Effector memory CD4-positive, alpha-beta T cell (primary cell): ENCODE measurements at places on chromosomes 16 and 17.
A peak's percentile ranks its signal among the peaks of the same experiment; 100 is the strongest.

DNA sequence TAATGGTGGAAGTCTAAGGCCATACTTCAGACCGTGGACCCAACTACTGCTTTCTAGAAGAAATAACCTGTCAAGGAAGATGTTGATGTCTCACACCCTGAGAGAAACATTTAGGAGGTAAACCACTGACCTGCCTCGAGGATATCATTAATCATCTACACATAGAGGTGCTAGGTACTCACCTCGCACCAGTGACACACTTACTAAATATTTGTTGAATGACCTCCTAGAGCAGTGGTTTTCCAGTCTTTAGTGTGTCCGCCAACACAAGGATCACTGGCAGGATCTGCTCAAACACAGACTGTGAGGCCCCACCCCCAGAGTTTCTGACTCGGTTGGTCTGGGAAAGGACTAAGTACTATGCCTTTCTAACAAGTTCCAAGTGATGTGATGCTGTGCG lies 197.4 kb upstream of the CACNG5 start:
- H3K36me3 ChIP-seq: peaks cover 12% of the 10 kb centered on the region
- H3K4me3 ChIP-seq: no peak overlapping the region
- no peak overlapping the region for H3K27ac ChIP-seq
- no peaks in the 10 kb centered on the region for H3K27me3 ChIP-seq

- H3K36me3 ChIP-seq: peaks cover 24% of the 10 kb centered on the region
- peaks cover 45% of the 10 kb centered on the region for H3K4me1 ChIP-seq
- H3K27ac ChIP-seq: peak overlapping the region; percentile 95
Observed at GRCh38 chr17:81868674-81869220, 2.4 kb downstream of the ARHGDIA start.

DNA sequence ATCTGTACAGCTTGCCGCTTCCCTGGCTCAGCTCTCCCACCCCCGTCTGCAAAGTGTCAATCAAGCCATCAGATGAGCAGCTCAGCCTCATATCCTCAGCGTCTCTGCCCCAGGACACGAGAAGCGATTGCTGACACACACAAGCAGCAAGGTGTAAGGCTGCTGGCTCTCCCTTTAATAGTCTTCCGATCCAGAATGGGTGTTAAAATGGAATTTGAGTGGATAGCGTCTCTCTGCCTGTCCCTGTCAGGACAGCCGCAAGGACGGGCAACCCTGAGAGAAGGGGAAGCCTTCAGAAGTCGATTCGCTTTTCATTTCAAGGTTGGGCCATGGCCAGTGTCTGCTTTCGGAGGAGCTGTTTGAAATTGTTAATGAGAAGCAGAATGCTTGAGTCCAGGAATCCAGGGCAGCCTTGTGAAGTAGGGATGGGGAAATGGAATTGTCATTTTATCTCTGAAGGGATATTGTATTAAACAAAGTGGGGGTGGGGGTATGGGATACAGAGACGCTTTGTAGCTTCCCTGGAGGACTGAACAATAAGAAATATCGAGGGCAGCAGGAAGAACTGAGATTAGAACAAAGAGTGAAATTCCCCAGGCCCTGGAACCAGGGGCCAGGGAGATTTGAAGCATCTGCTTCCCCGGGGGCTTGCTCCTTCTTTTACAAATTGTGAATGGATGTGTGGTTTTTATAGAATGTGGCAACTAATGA lies 4.7 kb upstream of the PIPOX start:
- no peak overlapping the region for H3K27ac ChIP-seq
- no peaks in the 10 kb centered on the region for H3K36me3 ChIP-seq
- H3K4me3 ChIP-seq: no peak overlapping the region
- no peak for DNase-seq
- no peaks in the 10 kb centered on the region for H3K4me1 ChIP-seq

DNA sequence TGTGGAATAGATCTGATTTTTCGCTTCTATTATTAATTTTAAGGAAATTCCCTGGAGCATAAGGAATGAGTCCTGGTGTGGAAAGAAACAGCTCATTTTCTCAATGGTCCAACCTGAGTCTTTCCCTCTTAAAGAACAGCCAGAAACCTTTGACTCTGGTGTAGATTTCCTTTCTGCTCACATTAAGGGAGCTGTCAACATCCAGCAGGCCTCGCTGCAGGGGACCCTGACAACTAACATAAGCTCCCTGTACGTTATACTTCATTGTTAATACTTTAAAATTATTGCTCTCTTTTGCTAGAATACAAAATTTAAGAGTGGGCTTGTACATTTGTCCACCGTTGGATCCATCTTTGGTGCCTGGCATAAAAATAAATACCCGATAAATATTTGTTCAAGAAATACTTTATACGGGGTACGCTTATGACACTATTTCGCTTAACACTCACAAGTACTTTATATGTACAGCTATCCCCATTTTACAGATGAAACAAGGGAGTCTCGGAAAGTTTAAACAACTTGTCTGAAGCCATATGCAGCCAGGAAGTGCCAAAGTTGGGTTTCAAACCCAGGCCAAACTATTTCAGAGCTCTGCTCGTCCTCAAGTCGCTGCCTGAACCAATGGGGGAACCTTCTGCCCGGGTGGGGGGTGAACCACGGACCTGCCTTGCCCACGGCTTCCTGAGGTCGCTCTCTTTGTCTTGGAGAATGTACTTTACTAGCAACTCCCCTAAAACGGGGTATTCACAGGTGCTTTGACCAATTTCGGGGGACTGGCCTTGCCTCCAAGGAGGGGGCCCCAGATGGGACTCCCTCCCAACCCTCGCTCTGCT lies 611 bp downstream of the SMARCE1 start:
- peak; percentile 21 for DNase-seq
- peaks cover 10% of the 10 kb centered on the region for H3K4me1 ChIP-seq
- peak overlapping the region; percentile 98 for H3K27ac ChIP-seq
- no peaks in the 10 kb centered on the region for H3K27me3 ChIP-seq
- peak overlapping the region; percentile 88 for H3K4me3 ChIP-seq

DNA sequence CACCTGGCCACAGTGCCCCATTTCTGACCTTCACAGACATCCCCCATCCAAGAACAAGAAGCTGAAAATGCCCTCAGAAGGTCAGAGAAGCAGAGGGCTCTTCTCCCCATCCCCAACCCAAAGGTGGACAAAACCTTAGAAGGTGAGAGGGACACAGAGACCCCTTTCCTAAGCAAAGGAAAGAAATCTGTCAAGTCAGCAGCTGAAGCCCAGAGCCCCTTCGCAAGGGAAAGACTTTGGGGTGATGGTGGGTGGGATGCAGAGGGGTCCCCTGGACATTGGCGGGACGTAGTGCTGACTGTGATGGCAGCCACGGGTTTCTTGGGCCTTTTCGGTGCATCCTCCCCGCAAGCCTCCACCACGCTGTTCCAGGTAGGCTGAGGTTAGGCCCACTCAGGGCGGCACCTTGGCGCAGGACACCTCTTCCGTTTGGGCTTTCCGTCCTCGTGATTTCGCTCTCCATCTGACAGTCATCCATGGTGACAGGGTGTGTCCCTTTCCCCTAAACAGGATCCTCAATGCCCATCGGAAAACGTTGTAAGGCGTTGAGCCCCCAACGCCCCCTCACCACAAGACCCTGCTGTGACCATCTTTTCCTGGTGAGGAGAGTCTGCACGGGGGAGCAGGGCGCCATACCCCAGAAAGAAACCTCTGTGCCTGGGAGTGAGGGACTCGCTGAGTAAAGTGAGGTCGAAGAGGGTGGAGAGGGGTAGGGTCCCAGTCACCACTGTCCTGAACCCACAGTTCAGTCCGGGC lies 10.7 kb upstream of the GSDMA start:
- peak overlapping the region; percentile 42 for H3K27ac ChIP-seq
- H3K27me3 ChIP-seq: no peaks in the 10 kb centered on the region
- no peak for DNase-seq
- no peaks in the 10 kb centered on the region for H3K36me3 ChIP-seq
- H3K4me3 ChIP-seq: peak overlapping the region; percentile 49

DNA sequence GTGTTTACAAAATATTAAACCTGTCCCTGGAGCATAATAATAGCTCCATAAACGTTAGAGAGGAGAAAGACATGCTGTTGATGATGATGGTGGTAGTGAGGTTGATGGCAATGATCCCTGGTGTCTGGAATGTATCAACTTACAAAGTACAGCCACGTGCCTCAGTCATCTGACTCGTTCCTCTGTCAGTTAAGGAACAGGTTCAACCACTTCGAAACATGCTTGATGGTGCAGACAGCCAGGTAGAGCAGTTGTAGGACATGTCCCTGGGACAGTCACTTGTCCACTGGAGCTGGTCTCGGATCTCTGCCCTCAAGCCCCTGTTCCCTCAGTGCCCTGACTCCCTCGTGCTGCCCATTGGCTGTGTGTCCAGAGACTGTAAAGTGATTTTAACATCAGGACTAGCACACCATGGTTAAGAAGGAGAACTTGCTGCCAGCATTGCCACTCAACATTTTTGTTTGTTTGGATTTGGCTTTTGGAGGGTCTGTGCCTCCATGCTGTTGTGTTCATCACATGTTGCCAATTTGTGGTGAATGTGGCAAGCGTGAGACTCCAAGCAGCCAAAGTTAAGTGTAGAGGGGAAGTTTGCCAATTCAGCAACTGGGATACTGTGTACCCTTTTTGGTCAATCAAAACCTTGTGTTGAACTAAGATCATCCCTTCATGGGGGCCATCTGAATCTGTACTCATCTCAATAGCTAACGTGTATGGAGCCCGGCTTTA lies 16.3 kb upstream of the SALL1 start:
- DNase-seq: no peak
- H3K27me3 ChIP-seq: no peaks in the 10 kb centered on the region
- no peak overlapping the region for H3K27ac ChIP-seq
- no peaks in the 10 kb centered on the region for H3K36me3 ChIP-seq
- H3K4me3 ChIP-seq: no peak overlapping the region
- H3K4me1 ChIP-seq: no peaks in the 10 kb centered on the region

DNA sequence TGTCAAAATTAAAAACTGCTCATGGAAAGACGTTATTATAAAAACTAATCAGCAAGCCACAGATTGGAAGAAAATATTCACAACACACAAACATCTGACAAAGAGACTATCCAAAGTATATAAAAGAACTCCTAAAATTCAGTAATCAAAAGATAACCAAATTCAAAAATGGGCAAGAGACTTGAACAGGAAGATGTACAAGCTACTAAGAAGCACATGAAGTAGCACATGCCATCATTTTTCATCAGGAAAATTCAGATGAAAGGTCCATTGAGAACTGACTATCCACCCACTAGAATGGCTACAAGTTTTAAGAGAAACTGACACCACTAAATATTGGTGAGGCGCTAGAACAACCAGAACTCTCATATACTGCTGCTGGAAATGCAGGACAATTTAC lies 3.4 kb upstream of the HLF start:
- H3K27ac ChIP-seq: no peak overlapping the region
- DNase-seq: no peak
- H3K4me3 ChIP-seq: no peak overlapping the region
- H3K27me3 ChIP-seq: no peaks in the 10 kb centered on the region
- no peaks in the 10 kb centered on the region for H3K36me3 ChIP-seq

- no peaks in the 10 kb centered on the region for H3K4me1 ChIP-seq
- no peak overlapping the region for H3K4me3 ChIP-seq
- H3K27ac ChIP-seq: no peak overlapping the region
- no peaks in the 10 kb centered on the region for H3K27me3 ChIP-seq
Observed at GRCh38 chr16:60073376-60073775, 1339.3 kb upstream of the GOT2 start.

GRCh38 chr17:34254146-34254545 lies 939 bp upstream of the CCL2 start:
- no peaks in the 10 kb centered on the region for H3K4me1 ChIP-seq
- no peak overlapping the region for H3K27ac ChIP-seq
- no peaks in the 10 kb centered on the region for H3K36me3 ChIP-seq
- no peak for DNase-seq

GRCh38 chr17:14038206-14038605 lies 31.1 kb upstream of the COX10 start:
- no peaks in the 10 kb centered on the region for H3K4me1 ChIP-seq
- no peak for DNase-seq
- peaks cover 7% of the 10 kb centered on the region for H3K36me3 ChIP-seq
- H3K4me3 ChIP-seq: no peak overlapping the region

GRCh38 chr16:52812678-52813556 lies 239.8 kb downstream of the CHD9NB start:
- H3K4me3 ChIP-seq: no peak overlapping the region
- no peaks in the 10 kb centered on the region for H3K4me1 ChIP-seq
- no peak overlapping the region for H3K27ac ChIP-seq
- DNase-seq: no peak

DNA sequence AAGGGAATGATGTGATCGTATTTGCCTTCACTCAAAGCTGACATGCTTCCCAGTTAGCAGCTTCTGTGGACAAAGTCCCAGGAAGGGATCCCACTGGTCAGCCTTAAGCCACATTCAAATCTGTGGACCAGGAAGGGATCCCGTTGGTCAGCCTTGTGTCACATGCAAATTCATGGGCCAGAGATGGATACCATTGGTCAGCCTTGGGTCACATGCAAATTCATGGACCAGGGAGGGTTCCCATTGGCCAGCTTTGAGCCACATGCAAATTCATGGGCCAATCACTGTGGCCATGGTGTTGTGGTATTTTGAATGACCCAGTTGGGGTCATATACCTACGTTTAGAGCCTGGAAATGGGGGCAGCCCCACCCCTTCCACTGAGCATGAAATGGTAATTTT lies 201.6 kb downstream of the HS3ST4 start:
- no peak overlapping the region for H3K4me3 ChIP-seq
- no peaks in the 10 kb centered on the region for H3K27me3 ChIP-seq
- no peaks in the 10 kb centered on the region for H3K4me1 ChIP-seq
- H3K27ac ChIP-seq: no peak overlapping the region

DNA sequence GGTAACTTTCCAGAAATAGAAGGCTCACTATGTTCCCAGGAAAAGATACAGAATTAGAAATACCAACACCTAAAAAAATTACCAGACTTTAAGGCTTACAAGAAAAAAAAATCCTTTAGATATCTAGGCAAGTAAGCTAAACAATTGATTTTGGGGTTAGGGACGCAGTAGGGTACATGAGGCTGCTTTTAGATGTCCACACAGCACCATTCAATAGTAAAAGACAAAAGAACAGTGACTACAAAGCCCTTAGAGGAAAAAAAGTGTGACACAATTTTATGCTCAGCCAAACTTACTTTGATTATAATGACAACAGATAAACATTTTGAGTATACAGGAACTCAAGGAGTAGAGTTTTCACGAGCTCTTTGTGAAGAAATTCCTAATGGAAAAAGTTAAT lies 29.9 kb downstream of the METTL16 start:
- peaks cover 6% of the 10 kb centered on the region for H3K36me3 ChIP-seq
- H3K27ac ChIP-seq: no peak overlapping the region
- DNase-seq: no peak
- H3K27me3 ChIP-seq: no peaks in the 10 kb centered on the region
- H3K4me3 ChIP-seq: no peak overlapping the region
